ENCODE measurements at places on chromosomes 11 and 22.
A peak's percentile ranks its signal among the peaks of the same experiment; 100 is the strongest.

- no peak for DNase-seq
Measured at GRCh38 chr22:49951678-49951985, 8.9 kb upstream of the PIM3 start.

- no peak for DNase-seq
Measured at GRCh38 chr22:26857169-26857568, 199.8 kb downstream of the MIAT start.

GRCh38 chr22:37805810-37806277, 1.9 kb upstream of the GCAT start:
- DNase-seq: no peak

- no peak for DNase-seq
Measured at GRCh38 chr22:41936894-41937169, 10.1 kb downstream of the CENPM start.

GRCh38 chr11:129115652-129116586, 76.2 kb downstream of the ARHGAP32 start:
- peak; percentile 2 for DNase-seq

- DNase-seq: no peak
Measured at GRCh38 chr11:7677796-7678201, 4.5 kb upstream of the CYB5R2 start.

- DNase-seq: peak; percentile 91
Measured at GRCh38 chr11:7020183-7020917, at the start of the genes NLRP14 and ZNF214. NLRP14 (plus strand) TSS chr11:7020479; CDS start chr11:7038587, 18,108 bp downstream. ZNF214 (minus strand) TSS chr11:7020346; CDS start chr11:7002835, 17,511 bp downstream.

- no peak for DNase-seq
Measured at GRCh38 chr11:32080361-32080980, 10.4 kb upstream of the RCN1 start.

DNA sequence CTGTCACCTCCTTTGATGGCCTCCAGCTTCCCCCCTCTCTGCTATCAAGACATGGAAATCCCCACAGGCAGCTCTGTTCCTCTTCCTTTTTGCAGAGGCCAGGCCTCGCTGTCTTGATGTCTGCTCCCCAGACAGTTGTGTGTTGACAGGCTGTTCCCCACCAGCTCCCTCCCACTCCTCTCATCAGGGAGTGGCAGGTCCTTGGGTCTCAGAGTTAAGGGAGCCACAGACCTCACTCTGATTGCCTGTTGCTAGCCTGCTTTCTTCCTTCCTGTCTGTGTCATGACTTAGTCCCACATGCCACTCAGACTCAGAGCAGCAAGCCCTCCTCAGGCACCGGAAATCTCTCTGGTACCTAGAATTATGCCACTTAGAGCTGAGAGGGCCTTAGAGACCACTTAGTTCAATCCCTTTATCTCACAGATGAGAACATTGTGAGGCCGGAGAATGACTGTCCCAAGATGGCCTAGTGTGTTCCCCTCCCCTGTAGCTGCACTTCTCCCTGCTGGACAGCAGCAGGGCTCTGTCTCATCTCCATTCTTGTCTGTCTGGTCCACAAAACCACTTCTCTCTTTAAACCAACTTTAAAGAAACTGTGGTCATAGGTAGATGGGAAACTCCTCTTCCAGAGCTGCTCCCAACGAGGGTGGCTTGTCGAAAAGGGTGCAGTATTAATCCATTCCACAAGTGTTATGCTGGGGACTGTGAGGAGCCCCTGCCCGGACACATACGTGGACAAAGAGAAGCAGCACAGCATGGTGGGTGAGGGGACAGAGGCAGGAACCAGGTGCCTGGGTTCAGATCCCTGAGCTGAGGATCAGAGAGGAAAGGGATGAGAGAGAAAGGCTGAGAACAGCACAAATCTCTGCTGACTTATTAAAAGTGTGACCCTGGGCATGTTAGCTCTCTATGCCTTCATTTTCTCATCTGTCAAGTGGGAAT, 4.2 kb downstream of the AMPD3 start:
- no peak for DNase-seq

DNA sequence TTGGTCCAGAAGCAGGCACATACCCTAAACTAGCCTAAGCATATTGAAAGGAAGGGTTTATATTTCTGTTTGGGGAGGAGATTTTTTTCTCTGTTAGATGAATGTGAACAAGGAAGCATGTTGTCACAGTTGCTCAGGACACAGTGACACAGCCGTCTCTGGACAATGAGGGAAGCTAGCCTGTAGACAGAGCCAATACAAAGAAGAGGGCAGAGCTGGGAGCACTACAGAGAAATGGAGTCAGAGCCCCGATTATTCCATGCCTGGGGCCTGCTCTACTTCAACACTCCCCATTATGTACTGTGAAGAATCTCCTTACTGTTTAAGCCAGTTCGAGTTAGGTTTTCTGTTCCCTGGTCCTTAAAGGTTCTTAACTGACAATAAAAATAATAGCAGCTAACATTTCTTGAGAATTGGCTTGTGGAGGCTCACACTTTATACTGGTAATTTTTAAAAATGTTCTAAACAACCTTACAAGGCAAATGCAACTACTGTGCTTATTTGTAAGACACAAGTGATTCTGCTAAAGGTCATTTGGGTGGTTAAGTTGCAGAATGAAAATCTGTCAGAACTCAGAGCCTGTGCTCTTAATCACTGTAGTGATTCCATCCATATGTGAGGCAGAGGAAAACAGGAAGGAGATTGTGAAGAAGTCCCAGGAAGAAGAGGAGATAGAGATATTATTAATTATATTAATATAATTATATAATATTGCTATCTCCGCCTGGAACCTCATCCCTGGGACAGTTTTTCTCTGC, 58.8 kb upstream of the RRAS2 start:
- no peak for DNase-seq

DNA sequence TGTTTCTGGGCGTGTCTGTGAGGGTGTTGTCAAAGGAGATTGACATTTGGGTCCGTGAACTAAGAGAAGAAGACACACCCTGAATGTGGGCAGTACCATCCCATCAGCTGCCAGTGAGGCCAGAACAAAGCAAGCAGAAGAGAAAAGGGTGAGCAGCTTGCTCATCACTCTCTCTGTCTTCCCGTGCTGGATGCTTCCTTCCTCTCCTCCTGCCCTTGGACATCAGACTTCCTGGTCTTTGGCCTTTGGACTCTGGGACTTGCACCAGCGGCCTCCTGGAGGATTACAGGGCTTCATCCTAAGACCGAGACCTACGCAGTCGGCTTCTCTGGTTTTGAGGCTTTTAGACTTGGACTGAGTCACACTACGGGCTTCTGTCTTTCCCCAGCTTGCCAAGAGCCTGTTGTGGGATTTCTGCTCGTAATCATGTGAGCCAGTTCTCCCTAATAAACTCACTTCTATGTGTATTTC, 18.8 kb downstream of the APOL2 start:
- DNase-seq: no peak

GRCh38 chr11:113875234-113876073, at the start of gene USP28:
USP28 (minus strand) TSS chr11:113875572; CDS start chr11:113875501, 71 bp downstream.
- DNase-seq: peak; percentile 99

DNA sequence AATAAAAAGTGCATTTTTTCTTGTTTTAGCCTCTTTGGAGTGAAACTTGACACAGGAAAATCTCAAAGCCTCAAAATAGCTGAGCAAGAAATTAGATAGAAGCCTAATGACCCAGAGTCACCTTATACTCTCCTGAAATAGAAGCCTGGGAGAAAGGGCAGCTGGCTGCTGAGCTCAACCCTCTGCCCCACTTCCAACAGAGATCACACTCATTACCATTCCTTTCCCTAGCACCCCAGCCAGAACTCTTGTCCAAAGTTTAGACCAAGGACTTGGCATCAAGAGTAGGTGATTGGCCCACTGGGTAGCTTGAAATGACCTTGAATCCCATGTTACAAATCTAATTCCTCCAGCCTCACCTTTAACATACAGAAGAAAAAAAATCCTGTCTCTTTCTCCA, 62.7 kb upstream of the AMOTL1 start:
- no peak for DNase-seq

- no peak for DNase-seq
Measured at GRCh38 chr22:22740560-22741276, 96.3 kb downstream of the GGTLC2 start.

DNA sequence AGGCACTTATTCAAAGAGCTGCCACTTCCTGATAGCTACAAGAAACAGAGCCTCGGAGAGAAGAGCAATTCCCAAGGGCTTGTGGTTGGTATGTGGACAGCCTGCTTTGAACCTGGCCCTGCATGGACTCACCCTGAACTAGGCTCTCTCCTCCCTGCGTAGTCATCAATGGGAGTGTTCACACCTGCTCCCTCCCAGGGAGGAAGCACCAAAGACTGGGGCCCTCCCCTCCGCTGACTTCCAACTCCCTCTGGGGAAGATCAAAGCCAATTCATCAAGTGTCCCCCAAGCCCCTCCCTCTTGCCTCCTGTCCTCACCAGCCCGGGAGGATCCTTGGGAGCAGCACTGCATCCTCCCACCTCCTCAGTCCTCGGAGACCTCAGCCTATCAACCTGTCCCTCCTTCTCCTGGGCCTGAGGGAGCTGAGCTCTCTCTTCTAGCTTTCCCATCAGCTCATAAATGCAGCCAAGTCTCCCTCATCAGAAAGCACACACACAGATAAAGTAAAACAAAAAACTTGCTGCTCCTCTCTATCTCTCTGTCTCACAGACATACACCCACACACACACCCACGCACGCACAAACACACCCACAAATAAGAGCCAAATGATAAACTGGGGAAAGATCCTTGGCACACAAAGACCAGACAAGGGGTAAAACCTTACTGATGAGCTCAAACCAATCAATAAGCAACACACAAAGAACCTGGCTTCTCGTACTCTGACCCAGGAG, 3.3 kb downstream of the A4GALT start:
- DNase-seq: no peak

DNA sequence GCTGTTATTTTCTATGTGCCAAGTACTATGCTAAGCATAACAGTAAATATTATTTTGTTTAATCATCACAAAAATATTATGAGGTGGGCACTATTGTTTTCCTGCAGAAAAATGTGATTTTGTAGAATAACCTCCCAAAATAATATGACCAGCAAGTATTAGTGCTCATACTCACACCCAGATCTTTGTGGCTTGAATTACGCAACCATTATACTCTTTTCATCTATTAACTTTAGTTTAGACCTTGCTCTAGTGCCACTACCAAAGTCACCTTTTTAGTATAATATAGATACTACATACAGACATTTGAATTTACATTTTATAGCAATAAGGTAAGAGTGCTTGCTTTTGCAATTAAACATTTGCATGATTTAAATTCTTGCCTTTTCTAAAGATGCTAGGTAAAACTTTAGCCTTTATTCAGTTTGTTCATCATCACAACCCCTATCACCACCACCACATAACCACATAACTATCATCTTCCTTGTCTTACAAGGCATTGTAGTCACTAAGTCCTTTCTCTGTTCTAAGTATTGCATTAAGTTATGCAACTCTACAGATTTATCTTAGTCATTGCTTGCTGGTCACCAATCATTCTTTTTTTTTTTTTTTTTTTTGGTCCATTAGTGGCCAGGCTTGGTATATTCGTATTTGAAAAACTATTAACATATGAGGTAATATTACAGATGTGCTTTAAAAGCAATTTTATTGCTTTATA, 68.4 kb downstream of the GAS2 start:
- no peak for DNase-seq

DNA sequence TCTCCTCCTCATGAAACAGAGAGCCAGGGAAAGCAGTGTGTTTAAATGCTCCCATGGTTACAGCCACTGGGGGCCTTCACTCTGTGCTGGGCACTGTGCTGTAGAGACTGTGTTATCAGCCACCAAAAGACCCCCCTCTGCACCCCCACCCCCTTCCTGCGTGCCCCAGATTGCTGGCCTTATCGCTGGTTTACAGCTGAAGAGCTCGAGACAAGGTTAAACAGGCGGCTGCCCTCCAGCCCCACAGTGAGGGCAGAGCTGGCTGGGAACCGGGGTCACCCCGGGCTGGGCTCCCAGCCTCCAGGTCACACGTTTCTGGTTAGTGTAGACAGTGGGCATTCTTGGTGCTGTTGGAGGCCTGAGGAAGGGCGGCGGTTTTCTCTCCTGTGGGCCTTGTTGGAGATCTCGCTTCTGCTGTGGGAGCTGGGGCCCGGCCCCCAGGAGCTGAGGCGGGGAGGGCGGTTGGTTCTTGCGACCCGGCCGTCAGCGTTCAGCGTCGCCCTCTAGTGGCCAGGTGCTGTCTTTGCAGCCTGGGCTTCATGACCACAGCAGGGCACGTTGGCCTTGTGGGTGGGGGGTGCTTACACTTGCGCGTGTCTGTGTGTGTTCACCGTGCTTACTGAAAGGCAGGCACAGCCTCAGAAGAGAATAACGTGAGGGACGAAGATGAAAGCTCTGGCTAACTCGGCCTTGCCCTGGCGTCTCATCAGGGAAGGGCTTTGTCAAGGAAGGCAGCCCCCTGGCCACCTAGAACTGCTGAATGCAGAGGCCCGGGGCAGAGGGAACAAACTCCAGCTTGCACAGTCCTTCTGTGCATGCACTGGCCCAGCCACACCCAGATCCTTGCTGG, 40.8 kb downstream of the TBC1D22A start:
- peak; percentile 29 for DNase-seq

DNA sequence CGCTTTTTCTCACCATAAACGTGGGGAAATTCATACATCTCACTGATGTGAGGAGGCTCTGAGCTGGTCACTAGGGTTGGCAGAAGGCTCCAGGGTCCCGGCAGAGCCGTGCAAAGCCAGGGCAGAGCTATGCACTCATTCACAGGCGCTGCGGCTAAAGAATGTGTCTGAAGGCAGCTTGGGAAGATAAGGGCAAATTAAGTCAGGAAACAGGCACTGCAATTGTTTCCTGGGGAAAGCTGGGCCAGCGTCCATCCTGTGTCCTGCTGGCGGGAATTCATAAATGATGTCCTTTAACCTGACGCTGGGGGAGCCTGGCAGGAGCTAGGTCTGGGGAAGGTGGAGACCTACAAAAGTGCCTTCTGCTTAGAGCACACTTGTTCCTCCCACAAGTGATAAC, 27.6 kb downstream of the PKNOX2 start:
- DNase-seq: no peak

- DNase-seq: no peak
Measured at GRCh38 chr22:37553725-37554124, 6.6 kb upstream of the CDC42EP1 start.

DNA sequence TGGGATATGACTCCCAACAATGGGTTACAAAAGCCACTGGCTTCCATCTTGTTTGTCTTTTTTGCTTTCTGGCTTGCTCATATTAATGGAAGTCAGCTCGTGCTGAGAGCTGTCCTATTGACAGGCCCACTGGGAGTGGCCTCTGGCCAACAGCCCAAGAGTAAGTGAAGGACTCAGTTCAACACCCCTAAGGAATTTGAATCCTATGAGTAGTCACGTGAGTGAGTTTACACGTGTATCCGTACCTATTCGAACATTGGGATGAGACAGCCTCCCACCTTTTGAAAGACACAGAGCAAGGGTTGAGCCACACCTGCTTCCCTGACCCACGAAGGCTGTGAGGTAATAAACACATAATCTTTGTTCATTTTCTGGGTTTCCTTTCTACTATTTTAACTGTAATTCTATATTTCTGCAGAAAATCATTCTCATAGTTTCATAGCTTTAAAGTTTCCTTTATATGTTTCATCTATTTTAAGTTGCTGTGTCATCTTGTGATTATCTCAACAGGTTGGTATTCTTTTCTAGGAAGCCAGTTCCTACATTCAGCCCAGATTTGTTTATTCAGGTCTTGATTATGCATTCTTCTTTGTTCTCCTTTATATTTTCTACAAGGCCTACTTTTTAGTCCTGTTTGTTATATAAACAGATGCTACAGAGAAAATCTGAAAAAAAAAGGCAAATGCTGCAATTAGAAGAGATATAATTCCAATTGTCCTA, 802.3 kb downstream of the CNTN5 start:
- DNase-seq: peak; percentile 5
